ENCODE measurements at places on chromosomes 3 and 15.

DNA sequence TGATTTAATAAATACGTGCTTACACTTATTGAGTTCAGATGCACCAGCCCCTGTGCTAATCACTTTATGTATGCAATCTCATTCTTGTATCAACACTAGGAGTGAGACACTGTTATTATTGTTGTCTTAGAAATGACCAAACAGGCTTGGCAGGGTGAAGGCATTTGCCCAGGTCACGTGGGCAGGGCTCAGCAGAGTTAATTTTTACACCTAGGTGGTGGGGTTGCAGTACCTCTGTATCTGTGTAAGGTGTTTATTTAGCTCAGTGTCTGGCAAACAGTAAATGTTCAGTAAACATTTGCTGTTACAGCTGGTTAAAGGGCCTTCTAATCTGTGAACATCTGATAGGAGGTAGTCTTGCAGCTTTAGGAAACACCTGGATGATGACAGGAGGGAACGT is 200.0 kb downstream of the CACNA2D3 start:
- no peak for DNase-seq

DNA sequence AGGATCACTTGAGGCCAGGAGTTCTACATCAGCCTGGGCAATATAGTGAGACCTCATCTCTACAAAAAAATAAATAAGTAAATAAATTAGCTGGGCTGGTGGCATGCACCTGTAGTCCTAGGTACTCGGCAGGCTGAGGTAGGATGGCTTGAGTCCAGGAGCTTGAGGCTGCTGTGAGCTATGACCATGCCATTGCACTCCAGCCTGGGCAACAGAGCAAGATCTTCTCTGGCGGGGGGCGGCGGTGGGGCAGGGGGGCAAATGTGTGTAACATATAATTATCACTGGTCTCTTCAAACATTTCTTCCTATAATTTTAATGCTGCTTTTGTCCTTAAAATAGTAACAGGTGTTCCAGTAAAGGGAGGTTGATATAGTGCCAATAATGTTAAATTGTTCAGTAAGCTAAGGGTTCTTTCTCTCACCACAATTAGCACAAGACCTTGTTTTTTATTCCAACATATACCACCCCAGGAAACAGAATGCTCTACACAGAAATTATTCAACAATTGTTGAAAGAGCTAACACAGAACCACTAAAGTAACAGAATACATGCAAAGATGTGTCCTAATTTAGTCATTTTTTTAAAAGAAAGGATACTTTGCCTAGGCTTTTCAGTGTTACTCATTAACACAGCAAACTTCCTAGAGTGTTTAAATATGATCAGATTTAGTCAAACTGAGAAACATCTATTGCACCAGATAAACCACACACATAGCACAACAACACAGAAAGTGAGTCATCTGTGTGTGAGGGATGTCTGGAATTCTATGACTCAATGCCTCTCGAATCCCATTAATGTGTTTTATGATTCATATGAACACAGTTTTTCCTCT is 29.1 kb downstream of the ANKRD28 start:
- DNase-seq = no peak

DNA sequence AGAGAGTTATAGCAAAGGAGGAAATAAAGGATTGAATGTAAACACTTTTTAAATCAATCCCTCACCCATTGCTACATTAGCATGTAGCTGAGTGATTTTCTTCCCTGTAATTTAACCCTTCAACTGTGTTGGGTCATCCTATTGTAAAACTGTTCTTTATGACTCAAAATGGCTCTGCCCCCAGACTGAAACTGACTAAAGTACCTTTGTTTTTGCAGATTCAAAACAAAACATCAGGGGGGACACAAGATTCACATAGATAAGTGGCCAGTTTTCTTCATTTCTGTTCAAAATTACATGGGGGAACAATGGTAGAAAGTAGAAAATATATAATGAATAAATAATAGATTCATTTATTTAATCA is 268.4 kb downstream of the IGSF11 start:
- DNase-seq = no peak

GRCh38 chr3:140187656-140188221 is 252.8 kb downstream of the CLSTN2 start:
- no peak for DNase-seq

DNA sequence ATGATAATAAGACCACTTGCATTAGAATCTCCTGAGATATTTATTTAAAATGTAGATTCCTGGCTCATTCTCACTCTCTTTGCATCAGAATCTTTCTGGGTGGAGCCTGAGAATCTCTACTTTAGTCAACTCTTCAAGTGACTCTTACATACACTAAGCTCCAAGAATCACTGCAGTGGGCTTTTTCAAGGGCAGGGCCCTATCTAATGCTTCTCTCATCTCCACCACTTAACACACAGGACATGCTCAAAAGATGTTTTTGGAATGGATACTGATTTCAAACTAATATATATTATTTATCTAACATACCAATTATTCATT is 68.9 kb upstream of the GAP43 start:
- DNase-seq = no peak

- DNase-seq = no peak
Measured at GRCh38 chr3:140238646-140239314, 303.8 kb downstream of the CLSTN2 start.

- DNase-seq = no peak
Measured at GRCh38 chr3:15303728-15304127, 28.7 kb downstream of the SH3BP5 start.

DNA sequence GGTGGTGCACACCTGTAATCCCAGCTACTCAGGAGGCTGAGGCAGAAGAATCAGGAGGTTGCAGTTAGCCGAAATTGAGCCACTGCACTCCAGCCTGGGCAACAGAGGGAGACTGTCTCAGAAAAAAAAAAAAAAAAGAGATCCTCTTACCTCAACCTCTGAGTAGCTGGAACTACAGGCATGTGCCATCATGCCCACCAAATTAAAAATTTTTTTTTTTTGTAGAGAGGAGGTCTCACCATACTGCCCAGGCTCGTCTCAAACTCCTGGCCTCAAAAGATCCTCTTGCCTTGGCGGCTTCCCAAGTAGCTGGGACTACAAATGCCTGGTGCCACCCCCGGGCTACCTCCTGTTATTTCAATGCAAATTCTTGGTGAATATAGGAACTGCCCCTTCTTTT is 1.5 kb downstream of the UMPS start:
- DNase-seq = no peak

DNA sequence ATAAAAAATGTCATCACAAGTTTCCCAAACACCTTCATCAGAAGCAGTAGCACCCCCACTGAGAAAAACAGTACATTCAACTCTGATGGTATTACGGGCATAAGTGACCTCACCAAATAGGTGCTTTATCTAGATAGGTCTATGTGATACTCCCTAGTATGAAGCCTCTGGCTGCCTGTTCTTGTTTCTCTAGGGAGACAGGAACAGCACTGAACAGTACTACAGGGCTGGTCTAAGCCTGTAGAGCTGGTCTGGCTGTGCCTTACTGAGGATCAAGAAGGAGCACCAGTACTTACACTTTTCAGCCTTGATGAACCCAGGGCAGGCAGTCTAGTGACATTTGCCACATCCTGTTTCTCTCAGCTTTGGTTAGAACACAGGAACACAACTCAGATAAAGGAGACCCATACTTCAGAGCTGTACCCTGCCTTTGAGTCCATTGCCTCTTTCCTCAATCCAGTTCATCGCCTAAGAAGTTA is 35.9 kb downstream of the OXNAD1 start:
- no peak for DNase-seq

DNA sequence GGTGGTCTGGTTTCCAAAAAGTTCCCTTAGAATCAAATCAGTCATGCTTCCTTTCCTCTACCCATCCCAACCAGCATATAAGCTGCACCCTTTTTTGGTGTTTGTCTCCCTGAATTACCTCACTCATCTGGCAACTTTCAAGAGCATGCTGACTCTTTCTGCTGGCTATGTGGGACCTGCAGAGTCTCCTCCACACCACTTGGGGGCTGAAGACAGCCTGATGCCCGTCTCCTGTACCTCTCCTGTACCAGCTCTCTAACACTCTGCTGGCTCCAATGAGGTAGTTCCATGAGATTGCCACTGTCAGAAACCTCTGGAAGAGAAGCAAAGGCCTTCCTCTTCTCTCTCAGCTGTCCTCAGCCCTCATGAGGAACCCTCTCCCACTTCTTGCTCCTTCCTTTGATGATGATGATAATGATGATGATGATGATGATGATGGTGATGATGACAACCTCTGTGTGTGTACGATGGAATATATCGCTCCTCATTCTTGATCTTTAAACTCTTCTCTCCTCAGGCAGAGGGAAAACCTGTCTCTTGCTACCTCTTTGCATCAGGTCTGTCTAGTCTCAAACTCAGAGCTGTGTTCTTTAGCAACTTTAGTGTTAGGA is 257.5 kb downstream of the ZNF621 start:
- DNase-seq = no peak

DNA sequence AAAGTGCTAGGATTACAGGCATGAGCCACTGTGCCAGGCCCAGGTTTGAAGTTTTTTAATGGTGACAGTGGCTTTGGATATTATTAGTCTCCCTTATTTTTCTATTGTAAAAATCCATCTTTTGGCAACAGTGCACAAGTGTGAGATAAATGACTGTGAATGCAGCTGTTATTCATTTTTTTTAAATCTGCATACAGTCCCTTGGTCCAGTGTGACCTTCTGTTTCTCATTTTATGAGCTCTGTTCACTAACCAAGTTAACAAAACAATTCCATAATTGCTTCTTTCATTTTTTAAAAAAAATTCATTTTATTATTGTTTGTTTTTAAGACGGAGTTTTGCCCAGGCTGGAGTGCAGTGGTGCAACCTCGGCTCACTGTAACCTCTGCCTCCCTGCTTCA is 381.8 kb downstream of the NAALADL2 start:
- DNase-seq = no peak

DNA sequence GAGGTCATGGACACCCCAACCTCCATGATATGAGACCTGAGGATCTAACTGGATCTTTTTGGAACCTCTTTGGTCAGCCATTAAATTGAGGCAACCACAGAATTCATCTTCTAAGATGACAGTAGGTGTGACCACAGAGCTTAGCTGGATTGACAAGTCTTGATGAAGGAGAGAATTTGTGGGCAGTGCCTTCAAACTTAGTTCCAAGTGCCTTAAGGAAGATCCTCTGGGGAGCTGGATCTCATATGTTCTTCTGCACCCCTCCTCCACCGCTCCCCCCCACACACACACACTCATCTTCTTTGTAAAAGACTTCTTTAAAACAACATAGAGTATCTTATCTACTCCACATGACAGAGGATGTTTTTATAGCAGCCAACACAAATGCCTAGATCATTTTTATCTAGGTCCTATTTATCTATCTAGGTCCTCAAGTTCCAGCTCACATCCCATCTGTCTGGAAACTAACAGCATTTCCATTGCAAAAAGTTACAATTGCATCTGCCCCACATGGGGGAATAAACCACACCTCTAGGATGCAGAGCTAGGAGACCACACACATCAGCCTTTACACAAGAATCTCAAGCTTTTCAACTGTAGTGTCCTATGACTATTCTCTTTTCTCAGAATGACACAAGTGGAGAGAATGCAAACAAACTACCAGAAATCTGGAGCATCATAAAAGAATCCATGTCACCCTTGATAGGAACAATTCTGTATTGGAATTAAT is 37.4 kb downstream of the WWTR1 start:
- DNase-seq = no peak

DNA sequence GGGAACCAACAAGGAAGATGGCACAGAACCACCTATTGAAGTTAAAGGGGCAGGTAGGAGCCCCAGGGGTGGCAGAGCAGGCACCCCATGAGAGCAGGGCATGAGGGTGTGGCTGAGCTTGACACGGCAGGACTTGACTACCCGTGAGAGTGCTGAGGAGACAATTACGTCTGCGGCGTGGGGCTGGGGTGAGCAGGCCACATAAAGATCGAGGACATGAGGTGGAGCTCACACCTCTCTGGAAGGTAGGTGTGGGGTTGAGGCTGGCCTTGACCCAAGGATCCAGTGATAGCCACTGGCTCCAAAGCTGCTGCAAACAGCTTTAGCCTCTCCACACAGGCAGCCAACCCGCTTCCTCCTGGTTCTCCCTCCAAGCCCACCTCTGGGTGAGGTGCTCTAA is 64.5 kb downstream of the PCSK6 start:
- no peak for DNase-seq

DNA sequence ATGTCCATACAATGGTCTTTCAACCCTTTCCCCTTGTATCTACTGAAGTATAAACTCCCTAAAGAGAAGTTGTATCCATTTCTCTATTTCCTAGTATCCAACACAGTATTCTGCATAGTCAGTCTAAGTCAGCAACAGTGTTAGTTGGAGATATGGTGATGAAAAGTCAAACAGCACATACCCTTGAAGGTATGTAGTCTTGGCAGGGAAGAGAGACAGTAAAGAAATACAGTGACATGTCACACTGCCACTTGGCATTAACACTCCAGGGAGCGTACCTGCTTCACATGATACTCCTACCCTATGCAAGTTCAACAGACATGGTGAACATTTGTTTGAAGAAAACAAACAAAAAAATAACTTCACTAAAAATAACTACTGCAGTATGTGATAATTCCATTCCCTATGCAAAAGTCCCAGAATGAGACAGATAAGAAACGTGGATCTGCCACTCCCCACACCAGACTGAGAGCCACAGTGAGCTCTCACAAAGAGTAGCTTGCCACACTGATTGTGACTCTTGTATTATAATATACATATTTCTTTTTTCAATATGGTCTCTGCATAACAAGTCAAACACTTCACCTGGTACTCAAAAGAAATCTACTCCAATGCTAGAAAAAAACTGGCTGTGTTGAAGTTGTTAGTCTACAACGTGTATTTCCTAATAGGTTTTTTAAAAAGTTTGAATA is 5.9 kb downstream of the PDCD10 start:
- no peak for DNase-seq
